Cerebellar nuclear complex (tissue), 1 donor: ENCODE measurements at places on chromosomes 2 and 18.

- no peak for DNase-seq
Measured at GRCh38 chr2:9205486-9205885, 1.1 kb upstream of the ASAP2 start.

DNA sequence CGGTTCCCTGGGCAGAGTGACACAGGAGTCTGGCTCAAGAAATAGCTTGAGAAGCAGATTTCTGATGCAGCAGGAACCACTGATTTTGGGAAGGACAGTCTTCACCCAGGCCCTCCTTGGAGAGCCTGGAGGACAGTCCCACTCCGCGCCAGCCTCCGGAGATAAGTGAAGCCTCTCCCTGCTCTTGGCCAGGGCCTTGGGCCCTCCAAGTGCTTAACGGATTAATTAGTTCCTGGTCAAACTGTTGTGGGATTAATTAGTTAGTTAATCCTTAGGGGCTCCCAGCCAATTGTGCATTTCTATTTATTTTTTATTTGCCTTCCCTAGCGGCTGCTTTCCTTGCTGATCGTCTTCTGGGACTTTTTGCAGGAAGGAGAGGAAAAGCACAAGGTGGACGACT lies 19.6 kb downstream of the CPLX4 start:
- DNase-seq, result no peak

DNA sequence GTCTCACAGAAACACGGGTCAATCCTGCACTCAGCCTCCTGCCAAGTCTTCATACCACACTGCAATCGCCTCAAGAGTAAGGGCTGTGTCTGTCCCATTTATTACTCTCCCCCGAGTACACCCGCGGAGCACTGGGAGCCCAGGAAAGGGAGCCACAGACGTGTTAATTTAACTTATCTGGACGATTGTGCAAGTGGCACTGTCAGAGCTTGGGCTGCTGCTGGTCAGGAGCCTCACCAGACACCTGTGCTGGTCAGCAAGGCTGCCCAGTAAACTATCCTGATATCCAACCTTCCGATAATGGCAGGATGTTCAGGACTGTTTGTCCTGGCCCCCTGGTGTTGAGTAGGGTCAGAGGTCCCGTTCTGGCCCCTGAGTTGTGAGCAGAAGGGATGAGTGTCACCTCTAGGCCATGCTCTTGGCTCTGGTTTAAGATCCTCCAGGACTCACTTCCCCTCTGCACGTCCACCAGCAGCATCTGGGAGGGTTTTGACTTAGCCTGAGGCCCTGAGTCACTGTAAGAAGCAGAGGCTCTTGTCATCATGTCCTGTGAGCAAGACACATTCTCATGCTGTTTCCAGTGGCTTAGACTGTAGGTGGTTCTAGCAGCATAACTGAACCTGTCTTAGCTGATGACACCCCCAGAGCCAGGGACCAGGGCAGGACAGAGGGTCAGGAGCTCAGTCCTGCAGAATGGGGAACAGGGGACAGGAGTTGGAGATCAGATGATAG lies 82.5 kb upstream of the ARL4C start:
- no peak for DNase-seq

- no peak for DNase-seq
Measured at GRCh38 chr18:35912332-35912731, 60.1 kb upstream of the RMP24 start.

DNA sequence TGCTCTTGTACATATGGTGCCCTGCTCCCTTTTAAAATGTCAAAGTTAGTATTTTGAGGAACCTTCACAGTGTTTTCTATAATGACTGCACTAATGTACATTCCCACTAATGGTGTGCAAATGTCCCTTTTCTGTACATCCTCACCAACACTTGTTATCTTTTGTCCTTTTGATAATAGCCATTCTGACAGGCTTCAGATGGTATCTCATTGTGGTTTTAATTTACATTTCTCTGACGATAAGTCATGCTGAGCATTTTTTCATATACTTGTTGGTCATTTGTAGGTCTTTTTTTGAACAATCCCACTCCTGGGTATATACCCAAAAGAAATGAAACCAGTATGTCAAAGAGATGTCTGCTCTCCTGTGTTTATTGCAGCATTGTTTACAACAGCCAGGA lies 268.3 kb downstream of the FBXO15 start:
- DNase-seq, result no peak

- no peak for DNase-seq
Measured at GRCh38 chr2:158518084-158518483, 61.3 kb downstream of the PKP4 start.

GRCh38 chr2:219739066-219739465 lies 111.6 kb downstream of the SLC4A3 start:
- DNase-seq, result no peak

DNA sequence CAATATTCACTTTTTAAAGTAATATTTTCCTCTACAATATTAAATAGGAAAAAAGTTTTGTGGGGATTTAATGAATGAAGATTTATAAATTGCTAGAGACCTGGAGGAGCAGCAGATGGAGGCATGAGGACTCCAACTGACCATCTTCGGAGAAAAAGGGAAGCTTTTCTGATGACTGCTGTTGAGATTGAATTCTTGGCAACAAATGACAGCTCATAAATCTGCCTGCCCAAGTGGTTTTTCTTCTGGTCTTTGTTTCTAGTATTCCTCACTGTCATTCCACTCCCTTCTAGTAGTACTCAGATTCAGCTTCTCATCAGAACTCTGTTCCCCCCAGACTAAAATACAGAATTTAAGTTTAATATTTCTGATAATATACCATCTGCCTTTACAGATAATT lies 157.0 kb downstream of the EML6 start:
- DNase-seq, result peak; percentile 47

DNA sequence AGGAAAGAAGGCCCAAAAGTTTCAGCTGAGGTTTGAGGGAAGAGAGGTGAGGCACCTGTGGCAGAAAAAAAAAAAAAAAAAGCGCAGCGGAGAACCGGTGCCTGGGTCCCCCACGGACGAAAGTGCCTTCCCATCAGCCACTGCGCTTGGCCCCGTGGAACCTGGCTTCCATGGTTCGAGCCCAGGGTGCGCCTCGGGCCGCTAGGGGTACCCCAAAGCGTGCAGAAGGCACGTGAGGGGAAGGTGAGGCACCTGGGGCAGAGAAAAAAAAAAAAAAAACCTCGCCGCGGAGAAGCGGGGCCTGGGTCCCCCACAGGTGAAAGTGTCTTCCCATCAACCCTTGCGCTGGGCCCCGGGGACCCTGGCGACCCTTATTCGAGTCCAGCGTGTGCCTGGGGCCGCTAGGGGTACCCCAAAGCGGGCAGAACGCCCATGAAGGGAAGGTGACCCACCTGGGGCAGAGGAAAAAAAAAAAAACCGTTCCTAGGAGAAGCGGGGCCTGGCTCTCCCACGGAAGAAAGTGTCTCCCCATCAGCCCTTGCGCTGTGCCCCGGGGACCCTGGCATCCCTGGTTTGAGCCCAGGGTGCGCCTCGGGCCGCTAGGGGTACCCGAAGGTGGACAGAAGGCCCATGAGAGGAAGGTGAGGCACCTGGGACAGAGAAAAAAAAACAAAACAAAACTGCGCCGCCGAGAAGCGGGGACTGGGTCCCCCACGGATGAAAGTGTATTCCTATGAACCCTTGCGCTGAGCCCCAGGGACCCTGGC lies 228.6 kb downstream of the CCDC74A start:
- no peak for DNase-seq

DNA sequence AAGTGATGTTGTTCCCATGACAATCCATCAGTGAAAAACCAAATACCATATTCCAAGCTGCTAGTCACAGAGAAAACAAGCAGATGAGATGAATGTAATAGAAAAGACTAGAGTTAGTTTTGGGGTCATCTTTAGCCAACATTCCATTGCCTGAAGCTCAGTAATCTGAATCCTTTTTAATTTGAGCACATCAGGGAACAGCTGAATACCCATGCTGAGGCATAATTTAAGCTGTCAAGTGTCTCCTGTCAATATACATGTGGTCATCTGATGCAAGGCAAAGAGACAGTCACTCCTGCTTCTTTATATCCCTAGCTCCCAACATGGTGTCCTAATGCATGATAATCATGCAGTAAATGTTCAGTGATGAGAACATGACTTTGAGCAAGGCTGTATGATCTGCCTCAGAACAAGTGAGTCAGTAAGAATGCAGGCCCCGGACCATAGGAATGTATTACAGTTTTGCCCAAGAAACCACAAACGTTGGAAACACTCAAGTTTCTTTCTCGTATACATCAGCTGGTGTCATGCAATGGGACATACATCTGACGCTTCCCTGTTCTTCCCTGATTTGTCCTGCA lies 48.0 kb downstream of the CDK15 start:
- DNase-seq, result no peak

- no peak for DNase-seq
Measured at GRCh38 chr18:27652480-27653121, 467.5 kb upstream of the CHST9 start.

DNA sequence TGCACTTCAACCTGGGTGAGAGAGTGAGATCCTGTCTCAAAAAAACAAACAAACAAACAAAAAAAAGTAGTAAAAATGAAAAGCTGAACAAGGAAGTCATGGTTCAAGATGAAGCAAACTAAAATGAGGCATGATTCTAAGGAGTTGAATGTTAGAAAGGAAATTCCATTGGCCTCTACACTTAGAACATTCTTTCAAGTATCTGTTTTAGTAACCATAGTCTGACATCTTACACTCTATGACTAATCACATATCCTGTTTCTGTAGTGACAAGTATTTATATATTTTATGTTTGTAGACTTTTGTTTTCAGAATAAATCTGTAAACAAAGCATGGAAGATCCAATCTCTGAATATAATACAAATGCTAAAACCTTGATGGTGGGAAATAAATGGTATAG lies 164.1 kb downstream of the KIAA1328 start:
- no peak for DNase-seq

GRCh38 chr2:45001869-45002385 lies 7.3 kb downstream of the SIX2 start:
- DNase-seq, result no peak

DNA sequence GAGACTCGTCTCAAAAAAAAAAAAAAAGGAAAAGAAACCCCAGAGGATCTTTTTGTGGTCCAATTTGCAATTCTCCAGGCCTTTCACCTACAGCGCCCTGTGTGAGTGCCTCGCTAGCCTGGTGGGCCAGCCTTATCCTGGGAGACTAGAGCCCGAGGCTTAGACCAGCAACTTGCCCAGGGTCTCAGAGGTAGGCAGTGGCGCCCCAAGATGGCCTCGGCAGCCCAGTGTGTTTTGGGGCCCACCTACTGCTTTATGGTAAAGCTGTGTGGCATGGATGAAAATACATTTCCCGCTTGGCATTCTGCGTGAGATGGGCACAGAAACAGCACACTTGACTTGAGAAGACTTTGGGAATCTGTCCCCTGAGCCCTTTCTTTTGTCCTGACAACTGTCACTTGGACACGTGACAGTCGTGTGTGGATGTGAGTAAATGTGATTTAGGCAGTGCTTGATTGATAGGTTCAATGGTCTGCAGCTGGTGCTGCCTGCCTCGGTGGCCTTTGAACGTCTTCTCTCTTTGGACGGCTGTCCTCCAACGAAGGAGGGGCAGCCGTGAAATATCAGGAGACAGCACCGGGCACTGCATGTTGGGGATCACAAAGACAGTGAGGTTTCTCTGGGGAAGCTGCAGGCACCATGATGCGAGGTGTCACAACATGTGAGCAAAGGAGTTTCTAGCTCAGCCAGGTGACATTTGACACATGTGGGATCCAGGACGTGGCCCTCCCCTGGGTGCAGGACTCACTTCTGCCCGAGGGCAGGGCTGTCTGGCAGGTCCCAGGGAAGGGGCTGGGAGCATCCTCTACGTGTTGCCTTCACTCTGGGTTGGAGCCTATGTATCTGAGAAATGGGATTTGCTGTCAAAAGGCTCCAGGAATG lies 209.5 kb upstream of the TWIST2 start:
- DNase-seq, result no peak

- DNase-seq, result no peak
Measured at GRCh38 chr2:1681323-1682180, 62.8 kb downstream of the PXDN start.

DNA sequence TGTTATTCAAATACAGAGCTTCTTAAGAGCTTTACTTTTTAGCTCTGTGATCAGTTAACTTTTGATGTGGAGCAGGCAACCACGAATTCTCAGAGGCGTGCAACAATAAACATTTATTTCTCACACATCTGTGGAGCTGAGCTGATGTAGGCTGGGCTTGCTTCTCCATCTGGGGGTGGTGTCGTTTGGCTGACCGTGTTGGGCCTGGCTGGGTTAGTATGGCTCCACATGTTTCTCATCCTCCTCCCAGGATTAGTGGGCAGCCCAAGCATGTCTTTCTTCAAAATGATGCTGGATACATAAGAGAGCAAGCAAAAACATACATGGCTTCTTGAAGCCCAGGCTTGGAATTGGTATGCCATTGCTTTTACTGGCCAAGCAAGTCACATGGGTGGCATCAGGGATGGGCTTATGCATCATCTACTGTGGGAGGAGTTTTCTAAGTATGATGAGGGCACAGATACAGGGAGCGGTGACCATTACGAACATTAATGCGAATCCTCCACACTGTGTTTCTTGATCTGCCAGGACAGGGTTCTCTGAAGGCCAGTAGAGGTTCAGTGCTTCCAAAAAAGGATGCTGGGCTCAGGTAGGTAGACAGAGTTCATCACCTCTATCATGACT lies 157.0 kb upstream of the TNP1 start:
- DNase-seq, result no peak

- no peak for DNase-seq
Measured at GRCh38 chr2:201432038-201432620, 19.1 kb downstream of the TRAK2 start.

GRCh38 chr18:22267225-22267624 lies 97.8 kb downstream of the GATA6 start:
- DNase-seq, result no peak

GRCh38 chr2:69242651-69243051 lies 144.4 kb downstream of the GFPT1 start:
- DNase-seq, result no peak

GRCh38 chr2:43018179-43019024 lies 208.0 kb downstream of the ZFP36L2 start:
- no peak for DNase-seq

DNA sequence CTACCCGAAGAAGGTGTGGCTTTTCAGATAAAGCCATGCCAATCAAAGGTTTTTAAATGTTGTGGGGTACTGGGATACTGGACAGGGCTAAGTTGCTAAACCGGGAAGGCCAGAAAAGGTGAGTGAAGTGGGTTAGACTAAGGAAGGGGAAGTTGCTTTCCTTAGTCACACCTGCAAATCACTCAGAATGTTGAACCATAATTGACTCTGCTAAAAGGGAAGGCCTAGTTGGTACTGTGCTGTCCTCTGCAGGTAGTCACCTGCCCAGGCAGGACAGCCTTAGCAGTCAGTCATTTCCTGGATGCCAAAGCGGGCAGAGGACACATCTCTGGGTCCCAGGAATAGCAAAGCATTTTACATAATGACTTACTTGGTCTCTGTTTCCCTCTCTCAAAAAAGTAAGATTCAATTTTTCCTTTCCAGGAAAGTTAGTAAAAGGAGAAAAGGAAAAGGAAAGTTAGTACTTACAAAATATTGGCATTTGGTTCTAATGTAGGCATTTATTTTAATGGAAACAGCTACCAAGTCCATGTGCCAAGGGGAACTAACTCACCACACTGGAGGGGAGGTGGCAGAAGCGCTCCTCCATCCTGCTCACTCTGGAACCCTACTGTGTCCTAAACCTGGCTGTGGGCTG lies 60.3 kb downstream of the RFTN2 start:
- DNase-seq, result no peak
